Activated T-helper 1 cell treated with anti-CD3 and anti-CD28 coated beads, Interleukin-2, amount 50 U/mL, for 16 hours (primary cell): ENCODE measurements at places on chromosomes 3 and 15.

DNA sequence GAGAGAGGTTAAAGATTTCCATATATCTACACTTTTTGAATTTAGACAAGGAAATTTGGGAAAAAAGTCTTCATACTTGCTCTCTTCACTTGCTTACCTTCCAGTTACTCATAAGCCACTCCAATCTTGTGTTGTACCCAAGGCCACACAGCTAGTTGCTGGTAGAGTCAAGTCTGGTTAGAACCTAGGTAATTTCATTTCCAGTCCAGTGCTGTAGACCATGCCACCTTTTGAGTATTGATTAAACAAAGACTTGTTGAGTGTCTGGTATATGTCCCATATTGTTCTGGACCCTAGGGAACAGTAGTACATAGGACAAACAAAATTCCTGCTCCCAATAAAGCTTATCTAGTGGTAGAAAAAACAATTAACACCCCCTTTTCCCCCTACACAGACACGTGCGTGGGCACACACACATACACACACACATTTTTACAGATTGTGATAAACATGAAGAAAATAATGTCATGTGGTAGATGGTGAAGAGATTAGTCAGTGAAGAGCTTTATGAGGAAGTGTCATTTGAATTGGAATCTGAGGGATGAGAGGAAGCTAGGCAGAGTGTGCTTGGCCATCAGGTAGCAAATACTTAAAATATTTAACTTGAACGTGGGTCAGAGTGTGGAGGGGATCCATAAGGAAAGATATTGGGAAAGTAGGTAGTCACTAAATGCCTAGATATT, 2.1 kb downstream of the CMC1 start:
- no peak for DNase-seq

DNA sequence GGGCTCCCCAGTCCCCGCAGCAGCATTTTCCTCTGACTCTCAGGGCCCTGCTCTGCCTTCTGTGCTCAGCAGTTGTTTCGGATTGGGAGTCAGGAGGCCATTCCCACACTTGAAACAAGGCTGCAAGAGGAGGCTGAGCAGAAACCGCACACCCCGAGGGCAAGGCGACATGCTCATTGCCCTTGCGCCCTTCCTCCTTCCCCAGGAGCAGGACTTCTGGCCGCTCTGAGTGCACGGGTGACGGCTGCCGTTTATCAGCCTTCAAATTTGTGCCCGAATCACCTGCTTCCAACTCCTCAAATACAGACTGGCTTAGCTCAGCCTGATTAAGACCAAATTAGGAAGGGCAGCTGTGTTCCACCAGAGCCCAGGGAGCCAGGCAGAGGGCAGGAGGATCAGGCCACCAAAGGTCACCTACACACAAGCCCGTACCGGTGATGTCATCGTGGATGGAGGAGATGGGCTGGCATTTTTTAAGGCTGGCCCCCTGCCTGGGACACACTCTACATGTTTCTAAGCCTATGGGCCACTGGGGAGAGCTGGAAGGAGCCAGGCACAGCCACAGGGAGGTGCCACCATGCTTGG, 38.1 kb downstream of the TM2D3 start:
- DNase-seq, result no peak

GRCh38 chr3:129794311-129795185, 99.0 kb downstream of the TMCC1 start:
- DNase-seq, result no peak

DNA sequence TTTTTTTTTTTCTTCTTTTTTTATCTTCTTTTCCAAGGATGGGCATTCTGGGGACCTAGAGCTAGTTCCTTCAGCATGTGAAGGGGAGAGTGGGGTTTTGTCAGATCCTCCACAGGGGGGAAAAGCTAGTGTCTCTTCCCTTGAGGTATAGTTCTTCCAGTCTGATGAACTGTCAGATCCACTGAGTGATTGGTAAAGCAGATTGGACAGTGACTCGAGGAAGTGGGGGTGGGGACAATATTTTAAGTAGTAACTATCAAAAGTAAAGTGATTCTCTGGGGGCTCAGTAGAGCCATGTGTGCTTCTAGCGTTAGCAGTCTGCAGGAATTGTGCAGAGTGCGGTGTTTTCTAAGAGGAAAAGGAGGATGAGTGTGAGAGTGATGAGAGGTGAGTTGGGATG, 62.0 kb upstream of the TRIM71 start:
- no peak for DNase-seq

DNA sequence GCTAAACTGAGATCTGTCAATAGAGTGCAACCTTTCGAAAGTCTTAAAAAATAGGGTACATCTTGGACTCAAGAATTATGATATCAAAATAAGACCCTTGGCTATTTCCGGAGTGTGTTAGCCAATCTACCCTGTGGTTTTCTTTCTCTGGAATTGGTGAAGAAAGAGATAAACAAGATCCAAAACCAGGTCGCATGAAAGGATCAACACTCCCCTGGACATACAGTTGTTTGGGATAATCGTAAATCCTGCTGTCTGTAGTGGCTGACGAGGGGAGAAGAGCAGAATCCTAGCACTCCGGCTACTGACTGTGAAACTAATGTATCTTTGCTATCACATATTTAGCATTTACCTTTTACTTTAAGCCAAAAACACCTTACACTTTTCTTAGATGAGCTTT, 30.9 kb downstream of the FNDC3B start:
- no peak for DNase-seq

DNA sequence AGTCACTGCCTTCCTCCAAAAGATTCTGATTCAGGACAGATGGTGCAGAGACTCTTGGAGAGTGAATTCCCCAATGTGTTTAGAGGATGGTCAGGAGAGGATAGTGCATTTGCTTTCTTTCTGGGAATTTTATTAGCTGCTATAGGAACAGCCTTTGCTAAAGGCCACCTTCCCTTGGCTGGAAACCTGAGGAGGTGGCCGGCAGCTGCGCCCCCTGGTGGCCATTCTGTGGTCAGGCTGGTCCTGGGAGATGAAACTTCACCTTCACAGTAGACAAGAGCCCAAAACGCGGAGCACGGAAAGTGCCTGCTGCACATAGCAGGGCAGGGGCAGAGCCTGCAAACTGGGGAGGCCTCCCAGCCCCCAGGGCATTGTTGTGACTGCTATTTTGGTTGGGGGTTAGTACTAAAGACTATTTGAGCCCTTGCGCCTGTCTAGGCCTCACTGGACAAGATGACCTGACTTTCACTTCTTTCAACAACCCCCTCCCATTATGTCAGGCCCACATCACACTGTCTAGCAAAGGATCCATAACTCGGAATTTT, 34.3 kb downstream of the SEC22C start:
- peak; percentile 62 for DNase-seq

DNA sequence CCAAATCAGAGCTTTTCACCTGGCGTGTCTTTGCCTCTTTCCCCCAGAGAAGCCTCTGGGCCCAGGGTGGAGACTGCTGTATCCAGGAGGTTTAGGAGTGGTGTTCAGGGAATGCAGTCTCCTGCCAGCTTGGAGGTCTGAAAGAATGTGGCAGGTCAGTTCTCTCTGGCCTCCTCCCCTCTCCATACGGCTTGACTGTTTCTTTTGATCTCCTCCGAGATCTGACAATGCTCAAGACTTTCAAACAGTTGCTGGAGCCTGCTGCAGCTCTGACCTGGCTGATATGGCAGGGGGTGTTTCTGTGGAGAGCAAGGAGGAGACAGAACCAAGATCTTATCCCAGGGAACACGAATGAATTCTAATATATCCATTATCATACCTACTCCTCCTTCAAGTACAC, 24.7 kb upstream of the TM4SF4 start:
- DNase-seq, result no peak

GRCh38 chr3:45554006-45554666, 40.4 kb upstream of the LIMD1 start:
- no peak for DNase-seq

DNA sequence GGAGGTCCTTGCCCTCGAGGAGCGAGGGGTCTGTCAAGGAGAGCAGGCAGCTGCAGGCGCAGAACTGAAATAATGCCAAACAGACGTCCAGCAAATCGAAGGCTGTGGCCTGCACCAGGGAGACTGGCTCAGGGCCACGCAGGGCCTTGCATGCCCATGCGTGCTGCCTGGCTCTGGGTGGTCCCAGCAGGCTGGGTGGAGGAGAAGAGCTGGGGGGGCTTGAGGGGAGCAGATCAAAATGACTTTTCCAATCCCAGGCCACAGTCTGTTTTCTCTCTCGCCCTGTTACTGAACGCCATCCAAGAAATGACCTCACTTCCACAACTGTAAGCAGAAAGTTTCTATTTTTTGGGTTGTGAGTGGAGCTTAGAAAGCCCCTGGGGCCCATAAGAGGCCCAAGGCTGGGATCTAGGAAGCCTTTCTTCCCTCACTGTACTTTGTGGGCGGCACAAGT, 96.9 kb upstream of the RPL32 start:
- DNase-seq, result no peak

- DNase-seq, result no peak
These were observed 27.3 kb downstream of the SV2B start for GRCh38 chr15:91127236-91127955.

- no peak for DNase-seq
These were observed 42.2 kb upstream of the GNB5 start for GRCh38 chr15:52233405-52233804.

GRCh38 chr15:32870240-32871033, 152.6 kb downstream of the GREM1 start:
- no peak for DNase-seq

DNA sequence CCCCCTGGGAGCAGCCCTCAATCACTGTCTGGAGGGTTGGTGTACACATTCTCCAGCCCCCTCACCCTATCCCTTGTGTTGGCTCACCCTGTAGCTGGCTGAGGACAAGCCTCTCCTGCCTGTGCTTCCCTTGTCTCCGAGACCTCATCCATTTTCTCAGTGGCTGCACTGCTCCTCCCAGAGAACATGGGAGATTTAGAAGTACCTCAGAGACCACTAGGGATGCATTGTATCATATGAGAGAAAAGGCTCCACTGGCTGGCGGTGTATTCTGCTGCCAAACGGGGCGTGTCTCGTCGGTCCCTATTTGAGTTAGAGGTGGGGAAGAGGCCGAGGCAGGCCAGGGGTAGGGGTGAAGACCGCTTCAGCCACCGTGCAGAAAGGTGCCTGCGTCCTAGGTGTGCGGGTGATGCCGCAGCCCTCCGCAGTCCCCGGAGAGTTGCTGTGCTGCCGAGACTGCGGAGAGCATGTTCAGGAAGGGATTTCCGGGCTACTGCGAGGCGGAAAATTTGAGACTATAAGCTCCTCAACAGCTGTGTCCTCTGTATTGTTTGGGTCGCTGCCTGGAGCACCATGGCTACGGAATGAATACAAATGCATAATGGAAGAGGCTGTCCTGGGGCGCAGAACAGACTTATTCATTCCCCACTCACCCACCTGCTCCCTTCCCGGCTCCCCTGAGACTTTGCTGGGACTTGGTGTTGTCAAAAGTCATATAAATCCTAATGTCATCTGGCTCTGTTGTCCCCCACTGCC, 43.8 kb downstream of the SPSB4 start:
- DNase-seq, result no peak

- no peak for DNase-seq
These were observed 265.7 kb downstream of the XXYLT1 start for GRCh38 chr3:195005251-195005620.

DNA sequence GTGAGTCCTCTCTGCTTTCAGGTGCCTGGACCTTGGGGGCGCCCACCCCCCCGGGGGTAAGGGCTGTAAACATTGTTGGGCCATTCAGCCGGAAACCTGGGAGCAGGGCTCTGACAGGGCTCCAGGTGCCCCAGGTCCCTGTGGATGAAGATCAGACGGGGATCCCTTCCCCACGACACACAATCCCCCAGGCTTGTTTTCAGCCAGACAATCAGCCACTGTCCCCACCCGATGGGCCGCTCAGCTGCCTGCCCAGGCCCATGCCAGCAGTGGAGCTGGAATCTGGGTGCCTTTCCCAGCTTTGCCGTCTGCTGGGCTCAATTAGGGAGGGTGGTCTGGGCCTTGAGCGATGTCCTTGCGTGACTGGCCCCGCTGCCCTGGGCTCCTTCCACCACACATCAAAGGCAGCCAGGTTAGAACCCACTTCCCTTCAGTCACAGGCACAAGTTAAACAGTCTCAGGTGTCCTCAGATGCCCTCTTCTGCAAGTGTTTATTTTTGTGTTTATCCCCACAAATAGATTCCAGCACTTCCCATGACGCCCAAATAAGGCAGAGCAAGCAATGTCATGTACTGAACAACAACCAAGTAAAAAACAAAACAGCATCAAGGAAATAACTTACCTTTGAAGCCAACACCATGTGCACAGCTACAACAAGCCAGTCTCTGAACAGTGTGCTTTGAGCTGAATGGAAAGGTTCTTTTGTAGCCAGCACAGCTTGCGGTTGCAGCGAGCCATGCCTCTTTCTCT, 77.0 kb upstream of the ALDH1A3 start:
- DNase-seq, result no peak

- DNase-seq, result no peak
These were observed 58.7 kb upstream of the MRPL3 start for GRCh38 chr3:131561511-131561910.

DNA sequence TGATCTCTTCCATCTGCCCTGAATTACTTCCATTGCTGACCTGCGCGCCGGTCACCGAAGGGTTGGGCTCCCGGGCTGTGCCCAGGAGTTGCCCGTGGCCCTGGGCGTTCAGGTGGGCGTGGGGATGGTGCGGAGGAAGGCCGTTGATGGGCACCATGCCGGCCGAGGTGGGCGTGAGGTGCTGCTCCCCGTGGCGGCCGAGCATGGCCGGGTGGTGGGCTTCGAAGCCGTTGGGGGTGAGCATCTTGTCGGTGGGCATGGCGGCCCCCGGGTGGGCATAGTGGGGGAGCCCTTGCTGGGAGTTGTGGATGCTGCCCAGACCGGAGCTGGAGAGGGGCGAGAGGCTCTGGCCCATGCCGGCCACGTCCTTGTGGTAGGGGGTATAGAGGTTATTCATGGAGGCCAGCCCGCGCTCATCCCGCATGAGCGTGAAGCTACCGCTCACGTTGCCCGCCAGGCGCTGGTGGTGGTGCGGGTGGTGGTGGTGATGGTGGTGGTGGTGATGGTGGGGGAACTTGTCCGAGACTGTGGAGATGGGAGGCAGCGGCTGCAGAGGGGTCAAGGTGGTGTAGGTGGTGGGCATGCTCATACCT, 1.0 kb downstream of the ONECUT1 start:
- no peak for DNase-seq

GRCh38 chr3:69191516-69191915, 69.1 kb upstream of the LMOD3 start:
- no peak for DNase-seq

DNA sequence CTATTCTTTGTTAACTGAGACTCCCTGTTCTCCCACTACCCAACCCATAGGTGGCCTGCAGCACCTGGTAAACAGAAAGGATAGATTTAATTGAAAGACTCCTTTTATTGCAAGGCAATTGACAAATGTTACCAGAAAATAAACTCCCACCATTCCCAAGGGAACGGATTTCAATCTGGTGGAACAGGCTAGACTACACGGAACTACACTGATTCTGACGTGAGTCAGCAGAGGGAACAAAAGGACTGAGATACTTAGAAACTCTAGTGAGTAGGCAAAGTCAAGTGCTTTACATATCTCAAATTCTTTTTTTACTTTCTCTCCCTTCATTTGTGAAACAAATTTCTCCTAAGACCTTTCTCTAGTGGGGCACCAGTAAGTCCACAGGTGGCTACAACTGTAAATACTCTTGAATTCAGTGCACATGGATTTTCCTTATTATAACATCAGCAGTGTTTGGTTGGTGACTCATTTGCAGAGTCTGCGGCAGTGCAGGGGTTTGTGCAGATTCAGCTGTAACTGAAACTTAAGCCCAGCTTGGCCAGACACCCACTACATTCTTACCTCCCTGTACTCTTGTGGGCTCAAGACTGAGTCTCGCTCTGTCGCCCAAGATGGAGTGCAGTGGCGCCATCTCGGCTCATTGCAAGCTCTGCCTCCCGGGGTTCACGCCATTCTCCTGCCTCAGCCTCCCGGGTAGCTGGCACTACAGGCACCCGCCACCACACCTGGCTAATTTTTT, 34.3 kb upstream of the PLSCR2 start:
- no peak for DNase-seq
